Heart left ventricle (tissue), 16 donors: ENCODE measurements at places on chromosomes 12 and 14. TPM values are rescaled to one million over a fixed set of nuclear protein-coding genes. Genes with fewer than 3 reads are reported as not detected.

DNA sequence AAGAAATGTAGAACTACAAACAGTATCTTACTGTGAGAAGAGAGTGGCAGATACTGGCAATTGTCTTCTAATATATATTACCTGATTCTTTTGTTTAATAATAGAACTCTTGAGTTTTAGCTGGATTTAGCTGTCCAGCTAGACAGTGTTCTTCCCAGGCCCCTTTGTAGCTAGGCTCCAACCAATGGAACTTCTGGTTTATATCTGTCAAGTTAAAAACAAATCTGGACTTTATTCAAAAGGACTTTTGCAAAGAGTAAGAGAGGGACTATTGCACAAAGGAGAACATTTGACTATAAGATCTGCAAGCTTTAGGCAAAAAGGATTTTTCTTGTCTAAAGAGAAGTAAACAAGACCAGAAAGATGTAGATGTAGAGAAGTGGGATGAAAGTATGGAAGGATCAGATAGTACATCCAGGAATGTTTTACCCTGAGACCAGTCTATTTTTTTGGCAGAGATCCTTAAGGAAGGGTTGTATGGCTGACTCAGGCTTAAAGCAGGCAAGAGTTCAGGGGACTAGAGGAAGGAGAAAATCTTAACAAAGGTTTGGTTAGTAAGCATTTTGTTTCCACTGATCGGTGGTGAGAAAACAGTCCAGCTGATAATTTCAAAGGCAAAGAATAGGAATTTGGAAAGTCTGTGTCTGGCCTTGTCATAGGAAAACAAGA lies 111.1 kb upstream of the PLEKHA5 start:
- no peak overlapping the region for H3K4me3 ChIP-seq
- no peak for DNase-seq
- peaks cover 3% of the 10 kb centered on the region for H3K4me1 ChIP-seq
- no peaks in the 10 kb centered on the region for H3K27me3 ChIP-seq
- H3K36me3 ChIP-seq = no peaks in the 10 kb centered on the region

DNA sequence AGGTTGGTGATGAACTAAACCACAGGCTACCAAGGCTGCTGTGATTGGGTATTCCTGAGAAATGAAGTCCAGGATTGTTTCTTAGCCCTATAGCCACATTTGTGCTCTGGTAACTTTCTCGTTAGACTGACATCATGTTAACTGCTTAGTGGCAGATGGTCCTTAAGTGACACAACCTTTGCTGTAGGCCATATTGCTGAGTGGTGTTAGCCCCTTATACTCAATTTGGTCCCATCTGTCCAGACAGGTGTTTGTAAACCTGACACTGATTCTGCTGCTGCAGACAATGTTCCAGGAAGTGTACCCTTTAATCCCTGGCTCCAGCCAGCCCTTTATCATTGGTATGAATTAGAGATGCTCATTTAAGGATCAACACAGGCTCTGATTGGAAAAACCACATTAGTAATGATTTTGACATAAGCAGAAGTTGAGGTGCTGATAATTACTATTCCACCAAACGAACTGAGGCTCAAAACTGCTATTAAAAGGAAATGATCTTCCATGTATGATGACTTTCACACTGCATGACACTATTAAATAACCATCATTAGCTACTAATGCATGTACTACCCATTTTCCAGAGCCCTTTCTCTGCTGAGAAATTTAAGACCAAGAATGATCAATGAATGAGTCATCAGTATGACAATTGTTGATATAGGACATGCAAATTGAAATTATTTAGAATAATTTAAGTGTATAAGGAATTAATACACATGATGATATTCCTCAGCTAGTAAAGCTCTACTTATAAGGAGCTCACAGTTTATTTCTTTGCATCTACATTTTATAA lies 3.6 kb upstream of the SSTR1 start:
- no peak for DNase-seq
- H3K27me3 ChIP-seq = peaks cover 21% of the 10 kb centered on the region
- H3K4me3 ChIP-seq = no peak overlapping the region
- no peaks in the 10 kb centered on the region for H3K36me3 ChIP-seq
- no peak overlapping the region for H3K27ac ChIP-seq

GRCh38 chr12:99455350-99456035 lies 192.1 kb upstream of the GARIN6 start:
- H3K36me3 ChIP-seq = no peaks in the 10 kb centered on the region
- H3K27ac ChIP-seq = no peak overlapping the region
- no peaks in the 10 kb centered on the region for H3K4me1 ChIP-seq

DNA sequence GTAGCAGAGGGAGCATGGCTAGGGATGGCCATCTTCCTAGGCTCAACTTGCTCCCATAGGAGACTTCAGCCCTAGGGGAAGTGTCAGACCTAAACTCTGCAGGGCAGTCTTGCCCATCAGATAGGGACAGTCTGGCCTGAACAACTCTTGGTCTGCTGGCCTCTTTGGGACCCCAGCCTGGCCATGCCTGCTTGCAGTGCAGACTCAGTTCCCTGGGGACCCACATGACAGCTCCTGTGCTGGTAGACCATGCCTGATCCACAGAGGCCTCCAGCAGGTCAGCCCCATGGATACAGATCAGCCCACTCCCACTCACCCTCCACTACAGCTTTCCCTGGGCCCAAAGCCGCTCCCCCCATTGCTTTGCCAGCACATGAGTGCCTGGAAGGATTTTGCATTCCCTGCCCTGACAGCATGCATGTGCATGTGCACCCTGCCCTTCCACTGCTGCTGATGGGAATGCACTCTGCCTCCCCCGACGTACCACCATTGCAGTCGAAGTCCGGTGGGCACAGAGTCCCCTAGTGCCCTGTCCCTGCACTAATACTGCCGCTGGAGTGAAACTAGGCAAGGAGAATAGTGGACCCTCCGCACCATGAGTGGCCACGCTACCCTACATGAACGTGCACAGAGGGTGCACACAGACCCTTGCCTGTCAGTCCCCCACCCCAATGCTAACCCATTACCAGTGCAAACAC lies 841.4 kb downstream of the FSCB start:
- H3K4me1 ChIP-seq = no peaks in the 10 kb centered on the region
- no peak for DNase-seq
- H3K4me3 ChIP-seq = no peak overlapping the region
- H3K36me3 ChIP-seq = no peaks in the 10 kb centered on the region
- H3K27ac ChIP-seq = no peak overlapping the region
- H3K27me3 ChIP-seq = no peaks in the 10 kb centered on the region

- no peaks in the 10 kb centered on the region for H3K36me3 ChIP-seq
- no peak for DNase-seq
- H3K27me3 ChIP-seq = no peaks in the 10 kb centered on the region
Observed at GRCh38 chr14:22753586-22753985, 12.9 kb upstream of the OXA1L start.

- H3K27ac ChIP-seq = no peak overlapping the region
- no peaks in the 10 kb centered on the region for H3K4me1 ChIP-seq
- DNase-seq = no peak
- H3K4me3 ChIP-seq = no peak overlapping the region
- no peaks in the 10 kb centered on the region for H3K27me3 ChIP-seq
Observed at GRCh38 chr12:133023566-133023965, 13.7 kb upstream of the ZNF84 start.

GRCh38 chr12:124680863-124681778 lies 113.7 kb upstream of the NCOR2 start:
- peak overlapping the region; percentile 84 for H3K27ac ChIP-seq
- no peaks in the 10 kb centered on the region for H3K27me3 ChIP-seq
- no peak for DNase-seq
- H3K4me1 ChIP-seq = peaks cover 51% of the 10 kb centered on the region

DNA sequence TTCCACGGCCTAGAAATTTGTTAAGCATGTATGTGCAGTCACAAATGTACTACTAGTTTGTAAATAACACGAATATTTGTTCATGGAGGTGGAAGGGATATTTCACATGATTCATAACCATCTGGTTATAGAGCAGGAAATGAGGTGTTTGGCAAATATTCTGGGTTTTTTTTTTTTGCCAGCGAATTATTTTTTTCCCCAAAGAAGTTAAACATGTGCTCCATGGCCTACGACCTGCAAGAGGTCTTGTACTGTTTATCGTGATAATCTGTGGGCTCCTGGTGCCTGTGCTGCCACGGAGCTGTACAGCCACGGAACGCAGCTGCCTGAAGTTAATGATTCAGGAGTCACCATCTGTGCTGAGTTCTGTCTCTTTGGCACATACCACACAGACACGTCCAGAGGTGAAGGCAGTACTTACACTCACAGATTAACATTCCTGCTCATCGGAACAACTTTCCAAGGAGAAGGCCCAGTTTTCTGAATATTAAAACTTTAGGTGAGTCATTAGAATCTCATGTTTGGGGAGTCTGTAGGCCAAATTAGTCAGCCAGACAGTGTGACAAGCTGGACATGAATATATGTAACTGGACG lies 156.3 kb downstream of the TMX1 start:
- H3K27ac ChIP-seq = peak overlapping the region; percentile 74
- no peak for DNase-seq
- peaks cover 32% of the 10 kb centered on the region for H3K4me1 ChIP-seq
- no peak overlapping the region for H3K4me3 ChIP-seq

DNA sequence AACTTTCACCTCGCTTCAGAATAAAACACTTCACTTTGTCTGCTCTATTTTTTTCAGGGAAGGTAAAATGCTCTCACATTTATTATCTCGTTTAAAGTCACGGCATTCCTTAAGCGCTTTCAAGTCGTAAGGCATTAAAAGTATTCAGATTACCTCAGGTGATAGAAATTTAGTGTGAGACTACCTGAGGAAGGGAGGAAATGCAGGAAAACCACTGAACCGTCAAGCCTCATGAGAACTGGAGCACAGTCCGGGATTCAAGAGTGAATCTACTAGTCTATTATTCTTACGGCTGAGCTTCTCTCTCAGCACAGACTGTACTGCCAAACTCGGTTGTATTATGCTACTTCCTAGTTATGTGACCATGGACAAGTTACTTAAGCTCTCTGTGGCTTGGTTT lies 8.3 kb upstream of the PPFIBP1 start:
- H3K4me1 ChIP-seq = peaks cover 20% of the 10 kb centered on the region
- H3K36me3 ChIP-seq = no peaks in the 10 kb centered on the region
- no peak overlapping the region for H3K4me3 ChIP-seq
- DNase-seq = no peak

GRCh38 chr14:38291681-38292467 lies 36.0 kb upstream of the CLEC14A start:
- no peak overlapping the region for H3K4me3 ChIP-seq
- no peaks in the 10 kb centered on the region for H3K27me3 ChIP-seq
- no peak for DNase-seq
- H3K4me1 ChIP-seq = peaks cover 3% of the 10 kb centered on the region
- H3K27ac ChIP-seq = peak overlapping the region; percentile 53
- no peaks in the 10 kb centered on the region for H3K36me3 ChIP-seq

DNA sequence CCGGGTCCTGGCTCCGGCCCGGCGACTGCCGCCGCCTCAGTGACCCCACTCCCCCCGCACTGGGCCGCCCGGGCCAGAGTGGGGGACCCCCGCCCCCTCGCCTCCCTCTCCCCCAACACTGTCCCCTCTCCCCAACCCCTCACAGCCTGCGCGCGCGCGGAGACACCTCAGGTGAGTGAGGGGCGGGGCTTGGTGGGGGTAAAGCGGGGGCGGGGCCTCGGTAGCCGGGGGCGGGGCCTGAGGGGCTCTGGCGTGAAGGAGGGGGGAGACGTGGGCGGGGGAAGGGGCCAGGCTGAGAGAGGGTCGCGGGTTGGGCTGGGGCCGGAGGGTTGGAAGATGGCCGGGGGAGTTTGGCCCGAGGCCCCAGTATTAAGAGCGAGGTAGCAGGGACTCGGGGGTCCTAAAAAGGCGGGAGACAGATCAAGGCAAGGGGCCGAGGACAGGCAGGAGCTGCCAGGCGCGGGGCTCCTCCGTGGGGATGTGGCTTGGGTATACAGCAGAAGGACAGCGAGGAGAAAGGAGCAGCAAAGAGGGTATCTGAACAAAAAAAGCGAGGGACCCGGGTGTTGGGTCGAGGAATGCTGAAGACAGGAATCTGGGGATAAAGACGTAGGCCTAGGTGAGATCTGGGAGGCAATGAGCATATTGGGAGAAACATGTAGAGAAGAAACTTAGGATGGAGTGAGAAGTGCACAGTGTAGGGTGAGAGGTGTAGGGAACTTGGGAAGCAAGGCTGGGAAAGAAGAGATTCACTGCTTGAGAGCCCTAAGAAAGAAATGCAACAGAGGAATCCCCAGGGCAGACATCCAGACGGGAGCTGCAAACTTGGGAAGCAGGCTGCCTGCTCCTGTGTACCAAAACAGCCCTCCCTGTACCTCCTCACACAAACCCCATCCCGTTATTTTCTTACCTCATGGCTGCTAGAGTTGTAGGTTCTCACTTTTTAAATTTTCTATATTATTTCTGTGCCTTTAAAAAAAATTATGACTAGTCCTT lies 10.8 kb downstream of the SUOX start:
- peak overlapping the region; percentile 99 for H3K4me3 ChIP-seq
- DNase-seq = peak; percentile 64
- H3K27me3 ChIP-seq = no peaks in the 10 kb centered on the region
- H3K36me3 ChIP-seq = peaks cover 10% of the 10 kb centered on the region

DNA sequence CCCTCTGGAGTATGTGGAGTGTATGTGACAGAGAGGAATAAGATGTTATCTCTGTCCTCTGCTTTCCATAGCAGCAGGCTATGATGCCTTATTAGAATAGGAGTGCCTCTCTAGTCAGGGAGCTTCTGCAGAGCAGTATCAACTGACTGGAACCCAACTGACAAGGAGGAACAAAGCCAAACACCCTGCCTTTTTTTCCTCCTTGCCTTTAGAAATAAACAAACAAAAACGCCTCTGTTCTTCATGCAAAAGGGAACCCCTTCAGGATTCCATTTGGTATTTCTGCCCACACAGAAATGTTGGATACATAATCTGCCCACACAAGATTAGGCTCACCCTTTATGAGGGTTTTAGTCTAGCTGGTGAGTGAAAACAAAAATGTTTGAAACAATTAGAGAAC lies 50.3 kb downstream of the VRK1 start:
- no peak overlapping the region for H3K27ac ChIP-seq
- H3K36me3 ChIP-seq = peaks cover 15% of the 10 kb centered on the region
- H3K4me1 ChIP-seq = no peaks in the 10 kb centered on the region

GRCh38 chr14:76901171-76902055 lies 75.2 kb downstream of the LRRC74A start:
- H3K27ac ChIP-seq = no peak overlapping the region
- no peak overlapping the region for H3K4me3 ChIP-seq
- no peak for DNase-seq

DNA sequence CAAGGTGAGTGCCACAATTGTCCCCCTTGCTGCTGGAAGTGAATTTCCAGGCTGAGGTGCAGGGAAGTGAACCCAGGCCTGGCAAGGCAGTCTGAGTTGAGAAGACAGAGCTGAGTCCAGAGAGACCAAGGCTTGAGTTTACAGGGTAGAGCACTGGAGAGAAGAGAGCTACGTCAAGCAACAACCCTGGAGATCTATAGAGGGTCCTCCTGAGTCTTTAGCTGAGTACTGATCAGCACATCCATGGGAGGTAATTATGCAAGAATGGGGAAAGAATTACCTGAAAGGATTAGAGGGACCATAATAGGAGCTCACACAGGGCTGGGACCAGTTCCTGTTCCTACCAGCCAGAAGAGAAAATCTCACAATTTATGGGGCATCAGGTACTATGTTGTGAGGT lies 190.7 kb downstream of the NEDD1 start:
- no peak for DNase-seq
- H3K27ac ChIP-seq = no peak overlapping the region
- H3K4me3 ChIP-seq = no peak overlapping the region
- no peaks in the 10 kb centered on the region for H3K4me1 ChIP-seq
- H3K27me3 ChIP-seq = no peaks in the 10 kb centered on the region

The DENR gene
- total RNA-seq = 27.4 TPM

The ENDOU gene
- 0.27 TPM for total RNA-seq

The BICDL1 gene
- 0.16 TPM for total RNA-seq

The IL31 gene
- total RNA-seq = not detected

The SP7 gene
- not detected for total RNA-seq

The SLC10A1 gene
- total RNA-seq = not detected

The C1R gene
- total RNA-seq = 150 TPM

The PLA2G1B gene
- total RNA-seq = 2.0 TPM
